Activated naive CD4-positive, alpha-beta T cell (primary cell): ENCODE measurements at places on chromosomes 3 and 15.

DNA sequence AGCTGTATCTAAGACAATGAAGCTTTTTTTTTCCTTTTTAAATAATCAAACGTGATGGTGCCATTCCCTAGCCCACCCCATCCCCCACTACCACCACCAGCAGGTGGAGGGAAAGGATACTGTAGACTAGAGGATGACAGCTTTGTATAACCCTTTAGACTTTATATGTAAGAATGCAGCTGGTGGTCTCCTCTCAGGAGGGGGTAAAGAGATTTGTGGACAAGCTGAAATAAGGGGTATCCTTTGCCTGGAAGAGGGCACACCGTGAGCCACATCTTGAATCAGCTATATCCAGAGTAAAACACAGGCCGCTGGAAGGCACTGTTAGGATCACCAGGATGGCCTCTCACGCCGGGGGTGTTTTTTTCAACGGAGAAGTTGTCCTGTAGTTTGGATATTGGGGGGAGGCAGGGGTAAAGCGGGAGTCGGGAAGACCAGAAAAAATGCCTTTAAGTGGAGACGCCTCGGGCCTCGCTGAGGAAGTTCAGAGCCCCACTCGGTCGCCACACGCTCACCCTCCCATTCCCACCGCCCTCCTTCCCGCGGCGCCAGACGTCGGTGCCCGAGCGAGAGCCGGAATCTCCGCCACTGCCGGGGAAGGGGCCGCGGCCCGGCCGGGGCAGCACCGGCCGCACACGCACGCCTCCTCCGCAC, 986 bp downstream of the KPNA4 start:
- no peak for DNase-seq

DNA sequence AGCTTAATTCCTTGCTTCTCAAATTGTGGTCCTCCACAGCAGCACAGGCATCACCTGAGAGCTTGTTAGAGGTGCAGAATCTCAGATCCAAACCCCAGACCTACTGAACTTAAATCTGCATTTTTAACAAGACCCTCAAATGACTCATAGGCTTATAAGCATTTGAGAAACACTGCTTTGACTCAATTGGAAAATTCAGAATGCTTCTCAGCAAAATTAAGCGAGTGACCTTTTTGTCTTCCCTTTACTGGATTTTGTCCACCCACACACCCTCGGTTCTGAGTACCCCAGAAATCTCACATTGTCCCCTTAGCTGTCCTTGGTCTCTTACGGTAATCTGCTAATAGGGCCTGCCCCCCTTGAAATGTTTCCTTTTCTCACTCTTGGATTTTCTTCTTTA, 17.9 kb downstream of the CD80 start:
- no peak for DNase-seq

DNA sequence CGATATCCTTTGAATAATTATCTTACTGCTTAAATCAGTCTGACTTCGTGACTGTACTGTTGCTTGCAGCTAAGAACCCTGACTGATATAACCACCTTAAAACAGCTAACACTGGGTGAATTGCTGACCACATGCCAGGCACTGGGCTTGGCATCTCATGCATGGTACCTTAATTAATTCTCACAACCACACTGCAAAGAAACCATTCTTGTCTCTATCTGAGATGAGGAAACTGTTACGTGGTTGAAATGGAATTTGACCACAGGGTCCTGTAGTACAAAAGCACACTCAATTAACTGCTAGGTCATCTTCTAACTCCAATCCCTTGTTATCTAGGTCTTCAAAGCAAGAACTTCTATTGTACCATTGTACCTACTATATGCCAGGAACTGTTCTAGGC, 92.7 kb upstream of the PRICKLE2 start:
- DNase-seq = no peak

GRCh38 chr15:78855746-78856145, 16.9 kb upstream of the MORF4L1 start:
- no peak for DNase-seq

- DNase-seq = no peak
Measured at GRCh38 chr3:69941037-69941436, 58.5 kb upstream of the SAMMSON start.

GRCh38 chr3:142975316-142975995, 12.0 kb upstream of the PAQR9 start:
- DNase-seq = no peak

GRCh38 chr15:56815247-56815646, 81.9 kb upstream of the ZNF280D start:
- no peak for DNase-seq

DNA sequence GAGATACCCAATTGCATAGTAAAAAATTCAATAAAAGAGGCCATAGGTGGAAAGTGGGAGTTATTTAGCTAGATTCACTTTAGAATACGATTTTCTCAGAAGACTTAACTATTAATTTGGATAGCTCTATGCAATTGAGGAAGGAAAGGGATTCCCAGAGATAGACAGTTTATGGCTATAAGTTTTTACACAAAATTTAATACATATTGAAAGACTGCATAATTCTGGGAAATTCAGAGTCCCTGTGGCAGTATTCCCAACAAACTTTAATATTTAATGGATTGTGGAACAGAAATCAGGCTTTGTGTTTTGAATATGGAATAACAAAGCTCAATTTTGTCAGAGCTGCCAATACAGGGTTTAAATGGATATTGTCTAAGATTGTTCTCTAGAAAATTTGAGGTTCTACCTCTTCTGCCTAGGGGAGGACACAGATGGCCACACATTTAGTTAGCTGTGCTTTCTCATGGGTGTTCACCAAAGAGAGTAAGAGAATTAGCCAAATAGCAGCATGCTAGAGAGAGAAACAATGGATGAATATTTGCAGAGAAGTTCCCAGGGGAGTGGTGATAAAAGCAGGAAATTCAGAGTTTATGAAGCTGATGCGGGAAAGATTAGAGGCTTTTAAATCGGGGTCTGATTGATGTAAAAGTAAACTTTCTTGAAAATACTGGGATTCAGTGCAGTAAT, 8.5 kb downstream of the ISL2 start:
- DNase-seq = no peak

DNA sequence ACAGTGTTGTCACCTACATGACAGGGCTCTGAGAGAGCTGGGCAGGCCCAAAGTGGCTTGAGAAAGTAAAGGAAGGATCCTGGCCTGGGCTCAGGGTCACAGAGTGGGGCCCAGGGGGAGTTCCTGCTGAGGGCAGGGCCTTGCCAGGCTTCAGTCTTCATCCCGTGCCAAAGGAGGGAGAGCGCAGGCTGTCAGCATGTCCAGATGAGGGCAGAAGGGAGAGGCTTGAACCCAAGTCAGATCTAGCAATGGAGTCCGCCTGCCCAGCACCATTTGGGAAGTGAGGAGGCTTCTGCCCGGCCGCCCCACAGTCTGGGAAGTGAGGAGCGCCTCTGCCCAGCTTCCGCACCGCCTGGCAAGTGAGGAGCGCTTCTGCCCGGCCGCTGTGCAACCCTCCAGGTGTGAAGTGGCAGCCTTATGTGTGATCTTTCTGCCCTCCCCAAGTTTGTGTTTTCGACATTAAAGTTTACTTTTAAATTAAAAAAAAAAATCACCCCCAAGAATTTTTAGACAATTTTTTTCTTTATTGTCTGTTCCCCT, 303.6 kb upstream of the PROK2 start:
- DNase-seq = no peak

DNA sequence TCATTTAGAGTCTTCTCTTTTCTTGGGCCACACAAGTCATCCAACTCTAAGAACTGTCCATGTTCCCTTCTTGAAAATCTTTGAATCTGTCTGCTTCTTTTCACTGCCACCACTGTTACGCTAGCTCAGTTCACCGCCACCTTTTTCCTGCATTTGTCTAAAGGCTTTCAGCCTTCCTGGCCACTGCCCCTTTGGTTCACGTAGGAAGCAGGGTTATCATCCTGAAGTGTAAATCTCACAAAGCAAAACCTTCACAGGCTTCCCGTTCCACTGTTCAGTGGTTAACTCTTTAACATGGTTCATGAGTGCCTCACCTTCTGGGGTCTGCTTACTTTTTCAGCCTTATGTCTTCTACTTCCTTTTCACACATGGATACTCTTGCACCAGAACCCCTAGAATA, 26.3 kb upstream of the CCDC39 start:
- no peak for DNase-seq

GRCh38 chr3:161950318-161950868, 453.8 kb downstream of the OTOL1 start:
- no peak for DNase-seq

DNA sequence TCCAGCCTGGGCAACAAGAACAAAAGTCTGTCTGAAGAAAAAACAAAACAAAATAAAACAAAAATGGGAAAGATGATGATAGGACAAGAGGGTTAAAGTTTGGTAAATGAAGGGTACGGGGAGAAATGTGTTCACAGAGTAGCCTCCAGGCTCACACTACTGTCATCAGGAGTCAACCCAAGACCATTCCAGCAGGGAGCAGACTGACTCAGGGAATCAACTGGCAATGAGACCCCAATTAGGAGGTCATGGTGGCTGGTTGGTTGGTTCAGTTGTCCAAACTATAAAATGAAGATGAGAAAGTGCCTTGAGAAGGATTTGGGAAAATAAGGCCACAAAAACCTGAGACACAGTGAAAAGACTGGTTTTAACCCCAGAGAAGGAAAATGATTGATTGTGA, 51.8 kb downstream of the KLHL6 start:
- DNase-seq = no peak

- DNase-seq = no peak
Measured at GRCh38 chr15:52104532-52105004, 8.0 kb downstream of the BCL2L10 start.

DNA sequence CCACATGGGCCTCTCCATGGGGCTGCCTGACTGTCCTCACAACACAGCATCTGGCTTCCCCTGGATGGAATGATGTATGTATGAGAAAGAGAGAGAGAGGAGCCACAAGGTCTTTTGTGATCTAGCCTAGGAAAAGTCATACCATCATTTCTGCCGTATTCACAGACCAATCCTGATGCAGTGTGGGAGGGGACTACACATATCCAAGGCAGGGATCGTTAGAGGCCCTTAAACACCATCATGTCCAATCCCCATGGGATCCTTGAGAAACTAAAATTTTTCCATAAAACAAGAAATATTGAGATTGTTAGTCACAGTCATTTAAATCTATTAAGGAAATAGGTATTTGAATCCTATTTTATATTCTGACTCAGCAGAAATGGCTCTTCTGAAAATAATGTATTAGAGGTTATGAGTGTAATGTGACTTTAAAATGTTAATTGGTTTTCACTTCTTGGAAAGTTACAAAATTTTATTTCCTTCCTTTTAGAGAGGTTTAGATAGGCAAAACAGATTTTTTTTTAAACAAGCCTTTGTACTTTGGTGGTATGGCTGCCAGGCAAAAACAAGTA, 65.1 kb upstream of the TSC22D2 start:
- no peak for DNase-seq

- DNase-seq = no peak
Measured at GRCh38 chr3:50237133-50237651, 1.2 kb downstream of the GNAI2 start.

DNA sequence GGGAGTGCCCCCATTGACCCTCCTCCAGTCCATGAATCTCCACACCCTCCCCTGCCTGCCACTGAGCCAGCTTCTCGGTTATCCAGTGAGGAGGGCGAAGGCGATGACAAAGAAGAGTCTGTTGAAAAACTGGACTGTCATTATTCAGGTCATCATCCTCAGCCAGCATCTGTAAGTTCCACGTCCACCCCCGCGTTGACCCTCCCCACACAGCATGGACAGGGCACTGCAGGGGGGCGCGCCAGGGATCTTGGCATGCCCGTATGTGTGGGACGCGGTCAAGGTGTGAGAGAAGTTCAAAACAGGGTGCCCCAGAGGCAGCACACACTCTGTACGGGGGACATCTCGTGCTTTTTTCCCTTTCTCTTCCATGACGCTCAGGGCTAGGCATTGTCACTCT, 33.1 kb downstream of the PSMD6 start:
- no peak for DNase-seq

DNA sequence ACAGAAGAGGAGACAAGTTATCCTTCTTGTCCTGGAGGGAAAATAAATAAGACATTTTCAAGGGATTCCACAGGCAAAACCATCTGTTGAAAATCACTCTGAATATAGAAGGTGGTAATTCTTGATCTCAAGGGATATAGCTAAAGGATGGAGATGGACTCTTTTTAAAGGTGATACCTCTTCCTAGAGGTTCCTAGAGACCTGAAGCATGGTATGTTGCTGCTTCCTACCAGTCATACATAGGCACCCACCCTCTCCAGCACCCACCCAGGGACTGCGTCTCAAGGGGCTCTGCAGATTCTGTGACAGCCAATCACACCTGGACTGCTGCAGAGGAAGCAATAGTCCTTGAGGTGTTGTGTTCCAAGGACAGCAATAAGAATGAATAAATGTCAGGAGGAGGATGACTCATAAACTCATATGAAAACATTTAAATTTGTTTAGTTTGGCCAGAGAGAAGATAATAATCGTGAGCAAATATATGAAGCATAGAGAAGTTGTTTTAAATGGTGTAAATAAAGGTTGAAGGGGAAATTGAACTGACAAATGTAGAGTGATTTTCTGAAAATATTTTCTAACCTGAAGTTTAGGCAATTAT, 741.6 kb upstream of the CBLB start:
- no peak for DNase-seq

DNA sequence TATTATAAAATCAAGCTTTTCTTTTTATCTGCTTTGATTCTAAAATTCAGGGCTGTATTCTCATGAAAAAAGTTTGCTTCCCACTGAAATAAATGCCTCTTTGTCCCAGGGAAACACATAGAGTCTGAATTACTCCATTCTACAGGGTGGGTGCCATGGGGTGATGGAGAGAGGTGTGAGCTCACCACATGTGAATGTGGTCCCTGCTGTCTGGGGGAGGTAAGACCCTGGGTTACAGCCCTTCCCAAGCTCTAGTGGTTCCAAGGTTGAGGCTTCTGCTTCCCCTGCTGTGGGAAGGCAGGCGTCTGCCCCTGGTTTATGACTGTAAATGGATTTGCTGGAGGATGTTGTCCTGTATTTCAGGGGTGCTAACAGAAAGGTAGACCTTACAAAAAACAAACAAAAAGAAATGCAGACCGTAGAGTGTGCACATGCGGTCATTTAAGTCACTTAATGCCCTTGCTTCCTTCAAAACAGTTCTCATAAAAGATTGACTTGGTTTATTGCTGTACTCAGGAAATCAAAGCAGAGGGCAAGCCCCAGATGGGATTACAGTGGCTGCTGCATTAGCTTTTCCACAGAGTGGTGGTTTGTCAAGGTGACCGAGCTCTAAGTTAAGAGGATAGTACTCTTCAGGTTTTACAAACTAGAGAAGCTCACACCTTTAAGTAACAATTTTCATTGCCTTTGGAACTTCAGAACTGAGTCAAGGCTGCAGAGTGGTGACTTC, 49.2 kb downstream of the CTDSPL start:
- DNase-seq = no peak

DNA sequence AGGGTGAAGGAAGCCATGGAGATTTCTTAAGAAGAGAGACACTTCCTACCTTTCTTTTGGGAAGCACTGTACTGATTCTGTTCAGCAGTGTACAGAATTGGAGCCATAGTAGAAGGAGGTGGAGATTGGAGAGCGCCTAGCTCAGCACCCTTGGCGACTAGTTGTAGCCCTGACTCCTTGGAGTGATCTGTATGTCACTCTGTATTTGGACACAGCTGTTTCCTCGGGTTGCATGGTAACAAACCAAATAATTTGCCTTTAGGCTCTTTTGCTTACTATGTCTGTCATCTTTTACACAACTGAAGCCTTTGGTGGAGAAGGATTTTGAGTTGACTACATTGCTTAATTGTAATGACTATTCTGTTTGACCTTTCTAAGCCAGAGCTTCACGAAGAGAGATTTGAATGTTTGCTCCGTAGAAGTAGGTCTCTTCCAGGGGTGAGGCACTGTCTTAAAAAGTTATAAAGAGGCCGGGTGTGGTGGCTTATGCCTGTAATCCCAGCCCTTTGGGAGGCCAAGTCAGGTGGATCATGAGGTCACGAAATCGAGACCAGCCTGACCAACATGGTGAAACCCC, 77.1 kb downstream of the AKAP13 start:
- no peak for DNase-seq
